ENCODE measurements at places on chromosomes 12 and 14.

DNA sequence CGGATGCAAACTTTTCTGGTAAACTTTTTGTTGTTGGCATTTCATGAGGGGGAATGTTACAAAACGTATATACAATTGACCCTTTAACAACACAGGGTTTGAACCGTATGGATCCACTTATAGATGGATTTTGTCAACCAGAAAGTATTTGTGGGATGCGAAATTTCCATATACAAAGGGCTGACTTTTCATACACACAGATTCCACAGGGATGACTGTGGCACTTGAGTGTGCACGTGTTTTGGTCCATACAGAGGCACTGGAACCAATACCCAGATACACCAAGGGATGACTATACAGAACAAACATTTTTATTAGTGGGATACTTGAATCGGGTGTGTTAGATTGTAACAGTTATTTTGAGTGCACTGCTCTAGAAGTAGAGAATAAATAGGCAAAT is 29.8 kb upstream of the CCT2 start:
- DNase-seq, result peak; percentile 96

- no peak for DNase-seq
Observed at GRCh38 chr12:59196989-59197388, 276.7 kb upstream of the LRIG3 start.

DNA sequence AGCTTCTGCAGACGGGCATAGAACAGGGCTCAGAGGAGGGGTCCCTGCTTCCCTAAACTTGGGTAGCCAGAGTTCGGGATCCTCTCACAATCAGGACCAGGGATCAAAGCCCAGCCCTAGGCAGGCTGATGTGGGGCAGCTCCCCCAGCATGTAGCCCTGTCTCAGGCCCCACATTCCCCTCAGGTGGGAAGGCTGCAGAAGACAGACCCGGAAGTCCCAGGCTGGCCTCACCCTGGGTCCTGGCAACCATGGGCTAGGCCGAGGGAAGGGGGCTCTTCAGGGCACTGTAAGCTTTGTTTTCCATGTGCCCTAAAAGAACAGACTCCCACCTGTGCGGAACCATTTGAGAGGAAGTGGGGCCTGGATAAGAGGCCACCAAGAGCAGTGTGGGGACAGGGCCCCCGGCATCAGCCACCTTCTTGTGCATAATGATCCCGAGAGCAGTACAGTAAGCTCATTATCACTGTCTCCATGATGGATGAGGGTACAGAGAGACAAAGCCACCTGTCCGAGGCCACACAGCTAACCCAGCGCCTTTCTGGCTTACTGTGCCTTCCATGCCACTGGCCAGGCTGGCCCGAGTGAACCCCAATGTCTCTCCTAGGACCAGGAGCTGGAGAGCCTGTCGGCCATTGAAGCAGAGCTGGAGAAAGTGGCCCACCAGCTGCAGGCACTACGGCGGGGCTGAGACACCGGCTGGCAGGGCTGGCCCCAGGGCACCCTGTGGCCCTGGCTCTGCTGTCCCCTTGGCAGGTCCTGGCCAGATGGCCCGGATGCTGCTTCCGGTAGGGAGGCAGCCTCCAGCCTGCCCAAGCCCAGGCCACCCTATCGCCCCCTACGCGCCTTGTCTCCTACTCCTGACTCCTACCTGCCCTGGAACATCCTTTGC is 11.5 kb downstream of the CHGA start:
- DNase-seq, result no peak

- DNase-seq, result no peak
Observed at GRCh38 chr12:131458931-131459772, 251.7 kb upstream of the SFSWAP start.

GRCh38 chr14:53900499-53900898 is 56.1 kb downstream of the BMP4 start:
- DNase-seq, result no peak

GRCh38 chr14:26194816-26195215 is 403.0 kb downstream of the NOVA1 start:
- no peak for DNase-seq
